ENCODE measurements at places on chromosomes 1 and 21. TPM values are rescaled to one million over a fixed set of nuclear protein-coding genes. Genes with fewer than 3 reads are reported as not detected.

ACTL8 gene
- not detected for total RNA-seq

SIK1 gene
- 33.5 TPM for total RNA-seq

CCDC181 gene
- total RNA-seq, result 5.6 TPM

TSSK3 gene
- total RNA-seq, result 3.3 TPM

FMOD gene
- total RNA-seq, result 272 TPM

All from mucosa of gallbladder (tissue), 1 donor.